ENCODE measurements at places on chromosomes 12 and 14.

GRCh38 chr12:111155521-111155920, 213.4 kb downstream of the PHETA1 start:
- no peak for DNase-seq

- no peak for DNase-seq
Measured at GRCh38 chr12:93378998-93379325, 1.2 kb downstream of the NUDT4 start.

DNA sequence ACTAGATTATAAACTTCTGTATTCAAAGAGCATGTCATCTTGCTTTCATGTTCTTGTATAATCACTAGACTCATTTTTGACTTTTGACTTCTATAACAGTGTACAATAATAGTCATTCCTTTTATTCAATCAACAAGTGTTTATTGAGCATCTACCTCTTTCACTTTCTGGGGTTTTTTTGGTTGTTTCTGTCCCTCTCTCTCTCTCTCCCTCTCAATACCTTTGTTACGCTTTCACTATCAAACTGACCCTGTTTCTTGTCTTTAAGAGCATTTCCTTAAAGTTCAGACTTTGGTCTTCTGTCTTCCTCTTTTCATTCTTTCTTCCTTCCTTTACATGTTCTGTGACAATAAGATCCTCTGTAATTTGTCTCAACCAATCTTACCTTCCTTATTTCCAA, 49.5 kb downstream of the GPR137C start:
- DNase-seq = no peak

GRCh38 chr12:124094188-124094587, 121.2 kb downstream of the ZNF664 start:
- no peak for DNase-seq

- DNase-seq = no peak
Measured at GRCh38 chr12:3417937-3418462, 73.0 kb upstream of the PRMT8 start.

DNA sequence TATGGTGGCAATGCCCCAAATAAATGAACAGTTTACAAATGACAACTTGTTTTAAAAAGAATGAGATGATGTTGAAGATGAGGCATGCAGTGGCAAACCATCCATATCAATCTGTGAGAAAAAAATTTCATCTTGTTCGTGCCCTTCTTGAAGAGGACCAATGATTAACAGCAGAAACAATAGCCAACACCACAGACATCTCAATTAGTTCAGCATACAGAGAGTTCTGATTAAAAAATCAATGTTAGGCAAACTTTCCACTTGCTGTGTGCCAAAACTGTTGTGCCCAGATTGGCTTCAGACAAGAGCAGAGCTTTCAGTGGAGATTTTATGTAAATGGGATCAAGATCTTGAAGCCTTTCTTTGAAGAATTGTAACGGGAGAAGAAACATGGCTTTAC, 329.9 kb downstream of the BMP4 start:
- DNase-seq = no peak

GRCh38 chr12:38162708-38163441, 153.7 kb upstream of the ALG10B start:
- no peak for DNase-seq

GRCh38 chr12:130424858-130425697, 87.4 kb downstream of the PIWIL1 start:
- no peak for DNase-seq

GRCh38 chr12:26293612-26294011, 98.2 kb downstream of the SSPN start:
- no peak for DNase-seq

DNA sequence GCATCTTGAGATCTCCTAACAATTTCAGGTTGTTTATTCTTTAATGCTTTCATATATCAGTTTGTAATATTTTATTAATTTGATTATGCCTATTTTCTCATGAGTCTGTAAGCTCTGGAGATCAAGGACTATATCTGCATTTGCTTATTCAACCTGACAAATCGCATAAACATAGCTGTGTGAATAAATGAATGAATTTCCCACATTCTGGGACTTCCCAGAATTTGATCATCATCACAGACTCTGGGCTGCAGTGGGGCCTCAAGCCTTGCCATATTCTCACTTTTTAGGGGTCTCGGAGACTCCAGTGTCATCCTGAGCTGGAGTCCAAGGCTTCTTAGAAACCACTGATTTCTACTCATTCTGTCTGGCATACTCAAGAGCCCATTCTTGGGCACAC, 180.5 kb downstream of the DAD1 start:
- DNase-seq = no peak

DNA sequence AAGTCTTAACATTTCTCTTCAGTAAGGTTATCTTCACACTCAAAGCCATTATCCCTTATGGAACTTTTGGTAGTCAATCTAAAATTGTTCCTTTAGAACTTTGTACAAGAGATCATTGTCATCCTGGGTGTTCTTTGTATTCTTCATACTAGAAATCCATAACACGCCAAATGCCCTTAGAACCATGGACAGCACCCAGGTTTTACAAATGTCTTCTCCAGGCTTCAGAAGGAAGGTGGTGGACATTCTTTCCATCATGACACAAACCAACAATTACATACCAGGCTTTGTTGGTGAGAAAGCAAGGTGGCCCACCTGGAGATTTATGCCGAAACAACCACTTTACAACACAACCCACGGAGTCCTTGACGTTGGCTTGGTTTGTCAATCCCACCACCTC, 365.6 kb upstream of the TBX3 start:
- DNase-seq = no peak

GRCh38 chr14:54567224-54567638, 303 bp downstream of the SAMD4A start:
- no peak for DNase-seq

DNA sequence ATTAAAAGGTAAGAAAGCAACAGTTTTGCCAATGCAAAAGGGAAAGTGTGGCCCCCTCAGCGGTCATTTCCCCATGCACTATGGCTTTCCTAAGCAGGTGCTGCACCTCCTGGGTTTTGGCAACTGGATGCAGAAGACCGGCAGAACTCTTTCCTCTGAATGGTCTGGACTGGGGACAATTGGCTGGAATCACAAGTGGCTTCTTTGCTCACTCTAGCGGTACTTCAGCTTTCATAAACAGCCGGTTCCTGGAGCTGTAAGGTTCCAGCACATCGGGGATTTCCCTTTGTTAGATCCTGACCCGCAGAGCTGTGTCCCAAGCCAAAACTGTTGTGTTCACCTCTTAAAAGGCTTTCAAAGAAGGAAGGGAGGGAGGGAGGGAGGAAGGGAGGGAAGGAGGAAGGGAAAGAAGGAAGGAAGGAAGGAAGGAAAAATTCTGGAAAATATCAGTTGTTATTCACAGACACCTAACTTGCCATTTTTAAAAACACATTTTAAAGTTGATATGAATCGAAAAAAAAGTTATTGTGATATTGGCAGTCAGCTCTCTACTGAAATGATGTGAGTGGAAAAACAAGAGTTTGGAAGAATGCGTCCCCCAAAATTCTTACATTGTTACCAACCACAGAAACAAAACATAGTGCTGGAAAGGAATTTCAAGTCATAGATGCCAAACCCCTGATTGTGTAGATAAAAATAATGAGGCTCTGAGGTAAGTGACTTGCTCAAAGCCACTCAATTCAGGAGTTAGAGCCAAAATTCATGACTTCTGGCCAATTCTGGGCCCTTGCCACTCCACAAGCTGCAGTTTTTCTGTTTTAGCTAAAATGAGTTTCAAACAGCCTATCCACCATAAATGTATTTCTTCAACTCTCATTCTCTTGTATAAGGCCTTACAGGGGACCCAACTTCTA, 220.6 kb upstream of the HMGA2 start:
- no peak for DNase-seq

DNA sequence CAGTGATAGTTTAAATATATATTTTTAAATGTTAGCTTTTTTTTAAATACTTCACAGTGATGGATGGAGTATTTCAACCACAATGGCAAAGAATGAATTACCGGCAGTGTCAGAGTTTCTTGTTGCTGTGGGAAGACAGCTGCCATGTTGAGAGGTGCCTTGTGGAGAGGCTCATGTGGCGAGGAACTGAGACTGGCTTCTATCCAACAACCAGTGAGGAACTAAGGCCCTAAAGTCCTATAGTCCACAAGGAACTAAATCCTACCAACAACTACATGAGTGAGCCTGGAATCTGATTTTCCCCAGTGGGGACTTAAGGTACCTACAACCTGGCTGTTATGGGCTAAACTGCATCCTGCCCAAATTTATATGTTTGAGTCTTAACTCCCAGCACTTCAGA, 220.2 kb upstream of the PLEKHG7 start:
- no peak for DNase-seq

GRCh38 chr12:127165567-127166392, 1101.2 kb upstream of the TMEM132C start:
- DNase-seq = peak; percentile 79

DNA sequence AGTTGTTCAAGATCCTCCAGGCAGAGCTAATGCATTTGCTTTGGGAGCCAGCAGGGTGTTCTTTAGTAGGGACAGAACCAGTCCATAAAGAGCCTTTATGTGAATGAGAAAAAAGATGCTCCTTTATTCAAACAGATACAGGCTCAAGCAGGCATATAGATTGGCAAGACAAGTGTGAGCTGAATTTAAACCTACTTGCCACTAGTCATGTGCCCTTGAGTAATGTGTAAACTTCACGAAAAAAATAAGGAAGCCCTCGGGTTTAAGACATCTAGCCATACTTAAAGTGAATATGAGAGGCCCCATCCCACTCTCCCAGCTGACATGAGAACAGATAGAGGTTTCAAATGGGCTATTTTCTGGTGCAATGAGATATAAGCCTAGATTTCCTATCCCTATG, 43.1 kb upstream of the STRAP start:
- DNase-seq = no peak

DNA sequence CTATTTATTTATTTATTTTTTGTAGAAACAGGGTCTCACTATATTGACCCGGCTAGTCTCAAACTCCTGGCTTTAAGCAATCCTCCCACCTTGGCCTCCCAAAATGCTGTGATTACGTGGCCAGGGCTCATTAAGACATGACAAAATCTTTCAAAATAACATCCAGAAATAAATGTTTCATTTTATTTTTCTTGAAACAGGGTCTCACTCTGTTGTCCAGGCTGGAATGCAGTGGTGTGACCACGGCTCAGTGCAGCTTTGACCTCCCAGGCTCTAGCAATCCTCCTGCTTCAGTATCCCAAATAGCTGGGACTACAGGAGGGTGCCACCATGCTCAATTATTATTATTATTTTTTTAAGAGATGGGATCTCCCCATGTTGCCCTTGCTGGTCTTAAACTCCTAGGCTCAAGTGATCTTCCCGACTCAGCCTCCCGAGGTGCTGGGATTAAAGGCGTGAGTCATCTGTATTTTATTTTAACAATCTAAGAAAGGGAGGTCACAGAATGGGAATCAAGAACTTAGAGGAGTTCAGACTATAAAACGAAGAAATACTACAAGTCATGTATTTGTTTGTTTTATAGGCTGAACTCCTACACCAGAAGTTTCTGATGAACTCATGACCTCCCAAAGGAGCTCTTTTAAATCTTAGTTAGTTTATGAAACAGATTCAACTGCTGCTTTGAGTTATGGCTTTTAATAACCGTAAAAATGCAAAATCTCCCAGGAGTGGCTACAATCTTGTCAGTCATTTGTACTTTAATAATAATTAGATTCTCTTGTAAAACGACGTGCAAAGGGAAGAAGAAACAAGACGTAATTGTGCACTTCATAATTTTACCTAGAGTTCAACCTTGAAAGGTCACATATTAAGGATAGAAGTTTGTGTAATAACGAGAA, 2.1 kb upstream of the TMEM263 start:
- DNase-seq = no peak

DNA sequence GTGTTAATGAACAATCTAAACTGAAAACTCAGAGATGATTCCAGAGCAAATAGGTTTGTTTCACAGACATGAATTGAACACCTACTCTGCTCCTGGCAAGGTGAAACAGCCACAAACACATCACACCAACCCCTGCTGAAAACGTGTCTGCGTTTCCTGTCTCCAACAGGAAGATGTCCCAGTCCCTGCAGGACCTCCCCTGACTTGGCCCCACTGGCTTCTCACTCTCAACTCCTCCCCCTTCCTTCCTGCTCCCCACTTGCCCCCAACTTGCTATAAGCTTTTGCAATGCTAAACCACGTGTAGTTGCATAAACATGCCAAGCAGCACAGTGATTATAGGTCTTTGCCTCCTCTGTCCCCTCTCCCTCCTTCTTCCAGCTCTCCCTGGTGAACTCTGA, 567.6 kb downstream of the BCL11B start:
- DNase-seq = no peak

GRCh38 chr12:69994724-69995173, 169.7 kb downstream of the MYRFL start:
- no peak for DNase-seq

- no peak for DNase-seq
Measured at GRCh38 chr12:1869145-1869544, 48.8 kb downstream of the LRTM2 start.

DNA sequence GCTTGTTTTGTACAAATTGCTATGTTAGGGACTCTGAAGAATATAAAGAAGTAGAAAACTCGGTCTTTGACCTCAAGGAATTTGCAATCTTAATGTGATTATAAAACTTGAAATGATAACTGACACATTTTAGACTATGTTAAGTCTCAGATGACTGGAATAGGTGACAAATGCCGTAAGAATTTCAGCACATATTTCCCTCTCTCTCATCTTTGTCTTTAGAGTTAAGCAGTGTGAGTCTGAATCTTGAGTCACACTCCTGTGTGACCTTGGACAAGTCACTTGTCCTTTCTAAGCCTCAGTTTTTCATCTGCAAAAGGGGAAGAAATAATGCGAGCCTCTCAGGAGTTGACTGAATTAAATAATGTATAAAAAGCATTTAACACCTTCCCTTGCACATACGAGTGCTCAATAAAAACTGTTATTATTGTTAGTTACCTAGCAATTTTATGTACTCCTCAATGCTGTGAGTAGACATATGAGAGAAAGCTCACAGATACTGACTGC, 103.7 kb downstream of the DYRK2 start:
- no peak for DNase-seq

DNA sequence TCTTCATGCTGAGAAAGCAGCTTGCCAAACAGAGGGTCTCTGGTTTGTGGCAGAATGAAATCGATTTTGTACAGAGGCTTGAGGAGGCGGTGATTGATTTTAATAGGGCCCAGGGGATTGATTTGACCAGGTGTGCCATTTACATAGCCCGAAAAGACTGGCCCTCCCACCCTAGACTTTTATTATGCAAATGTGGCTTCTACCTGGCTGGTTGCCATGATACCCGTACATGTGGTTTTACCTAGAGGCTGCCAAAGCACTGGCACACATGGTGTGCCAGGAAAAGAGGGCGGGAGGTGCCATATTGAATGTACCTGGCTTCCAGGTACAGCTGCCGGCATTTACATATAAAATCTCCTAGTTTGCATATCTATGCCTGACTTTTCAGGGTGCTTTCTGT, 18.0 kb upstream of the GUCY2C start:
- no peak for DNase-seq
